IMR-90 (cell line): ENCODE measurements at places on chromosomes 12 and 14. TPM values are rescaled to one million over a fixed set of nuclear protein-coding genes. Genes with fewer than 3 reads are reported as not detected.

RFX4 gene
- not detected in 2 replicates for total RNA-seq

- H3K4me3 ChIP-seq, result no peak overlapping the region
- H3K36me3 ChIP-seq, result no peaks in the 10 kb centered on the region
- H3K4me1 ChIP-seq, result no peaks in the 10 kb centered on the region
- H3K27ac ChIP-seq, result no peak overlapping the region
- DNase-seq, result no peak
- peaks cover 8% of the 10 kb centered on the region for H3K27me3 ChIP-seq
Measured at GRCh38 chr12:107477947-107478610, 207.5 kb upstream of the PWP1 start.

GRCh38 chr14:21436567-21437062 lies 19.3 kb downstream of the CHD8 start:
- no peak for DNase-seq
- H3K4me1 ChIP-seq, result peaks cover 5% of the 10 kb centered on the region

DNA sequence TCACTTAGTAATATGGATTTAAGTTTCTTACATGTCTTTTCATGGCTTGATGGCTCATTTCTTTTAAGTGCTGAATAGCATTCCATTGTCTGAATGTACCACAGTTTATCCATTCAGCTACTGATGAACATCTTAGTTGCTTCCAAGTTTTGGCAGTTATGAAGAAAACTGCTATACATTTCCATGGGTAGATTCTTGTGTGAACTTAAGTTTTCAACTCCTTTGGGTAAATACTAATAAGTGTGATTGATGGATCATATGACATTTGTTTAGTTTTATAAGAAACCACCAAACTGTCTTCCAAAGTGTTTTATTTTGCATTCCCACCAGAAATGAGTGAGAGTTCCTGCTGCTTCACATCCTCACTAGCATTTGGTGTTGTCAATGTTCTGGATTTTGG lies 119.2 kb downstream of the NAV3 start:
- peaks cover 11% of the 10 kb centered on the region for H3K4me1 ChIP-seq
- H3K27me3 ChIP-seq, result no peaks in the 10 kb centered on the region
- H3K27ac ChIP-seq, result peak overlapping the region; percentile 16; the same call in 1 of the 2 replicates
- H3K4me3 ChIP-seq, result no peak overlapping the region
- DNase-seq, result peak; percentile 37
- H3K36me3 ChIP-seq, result no peaks in the 10 kb centered on the region; the same call in 1 of the 2 replicates

DNA sequence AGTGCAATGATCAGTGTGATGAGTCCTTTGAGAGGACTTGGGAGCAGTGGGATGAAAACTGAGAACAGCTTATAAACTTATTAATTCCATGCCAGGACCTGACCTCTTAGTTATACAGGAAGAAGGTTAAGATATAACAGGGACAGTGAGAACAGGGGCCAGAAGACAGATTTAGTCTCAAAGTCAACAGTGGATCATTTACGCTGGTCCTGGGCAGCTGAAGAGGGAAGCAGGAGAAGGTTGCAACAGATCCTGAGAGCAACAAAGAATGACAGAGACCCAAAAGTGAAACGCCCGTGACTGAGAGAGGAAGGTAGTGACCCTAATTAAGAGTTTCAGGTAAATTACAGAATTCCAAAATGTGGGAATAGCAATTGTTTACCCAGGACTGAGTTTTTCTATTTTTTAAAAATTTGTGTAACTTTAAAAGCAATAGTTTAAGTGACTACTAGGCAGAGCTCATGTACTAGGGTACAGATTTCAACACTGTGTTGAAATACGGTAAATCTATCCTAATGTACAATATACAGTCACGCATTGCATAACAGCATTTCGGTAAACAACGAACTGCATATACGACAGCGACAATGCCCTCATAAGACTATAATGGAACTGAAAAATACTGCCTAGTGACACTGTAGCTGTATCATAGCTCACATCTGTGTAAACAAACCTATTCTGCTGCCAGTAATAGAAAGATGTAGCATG lies 77.7 kb upstream of the GNPNAT1 start:
- peaks cover 65% of the 10 kb centered on the region for H3K36me3 ChIP-seq
- no peak overlapping the region for H3K27ac ChIP-seq
- no peaks in the 10 kb centered on the region for H3K27me3 ChIP-seq
- no peak for DNase-seq
